ENCODE measurements at places on chromosomes 7 and 10.

GRCh38 chr10:97321804-97322190, 2.7 kb downstream of the FRAT1 start:
- DNase-seq = no peak

DNA sequence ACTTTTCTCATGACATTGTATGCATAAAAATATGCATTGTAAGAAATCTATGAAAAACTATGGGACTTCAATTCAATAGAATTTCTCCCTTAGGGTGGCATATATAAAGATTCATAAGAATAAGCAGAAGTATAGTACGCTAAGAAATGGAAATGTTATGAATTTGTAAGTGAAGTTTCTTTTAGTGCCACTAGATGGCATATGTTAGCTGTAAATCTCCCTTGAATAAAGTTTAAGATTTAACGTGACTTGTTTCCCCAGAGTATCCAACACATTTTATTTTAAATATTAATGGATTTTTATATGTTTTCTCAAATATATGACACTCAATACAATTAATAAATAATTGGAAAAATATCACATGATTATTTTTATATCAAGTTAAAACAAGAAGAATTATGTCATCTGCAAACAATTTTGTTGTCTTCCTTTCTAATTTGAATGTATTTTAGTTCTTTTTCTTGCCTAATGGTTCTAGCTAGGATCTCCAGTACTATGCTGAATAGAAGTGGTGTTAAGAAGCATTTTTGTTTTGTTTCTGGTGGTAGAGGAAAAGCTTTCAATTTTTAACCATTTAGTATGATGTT, 287.2 kb downstream of the HGF start:
- DNase-seq = no peak

- DNase-seq = no peak
Observed at GRCh38 chr10:69359594-69359993, 57.1 kb downstream of the TACR2 start.

DNA sequence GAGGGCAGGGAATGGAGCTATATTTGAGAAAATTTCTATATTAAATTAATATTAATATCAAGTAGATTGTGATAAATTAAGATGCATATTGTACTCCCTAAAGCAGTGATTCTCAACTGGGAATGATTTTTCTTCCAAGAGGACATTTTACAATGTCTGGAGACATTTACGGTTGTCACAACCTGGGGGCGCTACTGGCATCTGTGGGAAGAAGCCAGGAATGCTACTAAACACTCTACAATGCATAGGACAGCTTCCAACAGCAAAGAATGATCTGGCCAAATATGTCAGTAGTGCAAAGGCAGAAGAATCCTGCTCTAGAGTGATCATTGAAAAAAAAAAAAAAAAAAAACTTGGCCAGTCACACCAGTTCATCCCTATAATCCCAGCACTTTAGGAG, 100.0 kb downstream of the LSM5 start:
- no peak for DNase-seq

GRCh38 chr10:123470336-123470921, 195.7 kb upstream of the GPR26 start:
- no peak for DNase-seq

GRCh38 chr10:60139798-60140566, 233.6 kb upstream of the CCDC6 start:
- DNase-seq = no peak

- DNase-seq = peak; percentile 34
Observed at GRCh38 chr7:90119178-90119971, 34.9 kb upstream of the STEAP1 start.

DNA sequence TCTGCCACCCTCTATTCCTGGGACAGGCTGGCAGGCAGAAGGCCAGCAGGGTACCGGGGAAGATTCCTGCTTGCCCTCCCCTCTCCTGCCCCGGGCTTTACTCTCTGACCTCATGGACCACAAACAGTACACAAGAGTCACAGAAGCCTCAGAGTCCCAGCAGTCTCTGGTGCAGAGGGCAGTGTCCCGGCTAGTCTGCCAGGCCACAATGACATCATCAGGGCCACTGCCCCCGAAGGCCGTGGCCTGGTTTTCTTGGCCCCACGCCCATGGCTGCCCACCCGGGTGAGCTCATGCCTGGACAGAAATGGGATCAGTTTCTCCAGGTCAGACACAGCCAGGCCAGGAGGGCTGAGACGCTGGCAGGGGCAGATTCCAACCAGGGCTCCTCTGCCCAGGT, 91.9 kb downstream of the MYL10 start:
- no peak for DNase-seq

DNA sequence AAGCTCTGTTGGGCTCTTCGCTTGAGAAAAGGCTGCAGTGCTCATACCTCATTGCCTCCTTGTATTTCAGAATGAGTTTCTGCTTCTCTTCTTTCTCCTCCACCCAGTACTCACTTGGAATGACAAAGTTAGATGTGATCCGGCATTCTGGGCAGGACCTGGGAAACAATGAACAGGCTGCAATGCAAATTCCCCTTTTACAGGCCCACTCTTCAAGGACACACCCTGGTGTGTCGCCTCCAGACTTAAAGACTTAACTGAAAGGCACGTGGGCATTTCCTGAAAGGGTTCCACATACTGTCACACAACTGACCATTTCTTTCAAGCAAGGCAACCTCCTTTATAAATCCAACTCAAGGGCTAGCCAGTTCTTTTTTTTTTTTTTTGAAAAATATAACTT, 23.6 kb downstream of the MKRN1 start:
- DNase-seq = no peak

- DNase-seq = no peak
Observed at GRCh38 chr7:46557295-46557711, 636.2 kb upstream of the IGFBP3 start.

GRCh38 chr7:87047-87446, 105.3 kb upstream of the FAM20C start:
- DNase-seq = no peak

DNA sequence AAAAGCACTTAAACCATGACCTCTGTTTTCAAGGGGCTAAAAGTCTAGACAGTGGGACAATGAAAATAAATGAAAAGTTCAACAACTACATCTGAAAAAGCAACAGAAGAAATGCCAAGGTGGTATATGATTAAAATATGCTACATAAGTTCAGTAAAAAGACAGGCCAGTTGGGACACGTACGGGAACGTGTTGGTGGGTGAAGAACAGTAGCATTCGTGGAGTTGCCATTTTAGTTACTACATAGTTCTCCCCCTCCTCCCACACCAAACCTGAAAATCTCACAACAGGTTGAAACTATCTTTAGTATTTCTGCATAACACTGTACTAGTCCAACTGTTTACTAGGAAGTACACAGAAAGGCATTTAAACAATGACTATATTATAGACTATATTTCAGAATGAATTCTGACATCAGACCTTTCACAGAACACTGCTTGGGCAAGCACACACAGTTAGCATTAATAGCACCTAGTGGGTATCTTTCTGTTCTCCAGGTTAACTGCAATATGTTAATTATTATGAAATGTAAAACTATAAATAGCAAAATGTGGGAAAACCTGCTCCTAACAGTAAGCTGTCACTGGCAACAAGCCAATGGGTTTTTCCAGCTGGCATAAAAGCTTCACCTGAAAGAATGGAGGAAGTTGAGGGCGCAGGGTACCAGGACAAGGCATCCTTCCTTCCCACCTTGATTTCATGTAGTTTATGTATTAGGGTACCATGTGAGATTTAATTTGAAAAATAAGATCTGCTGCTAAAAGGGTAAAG, 135.0 kb downstream of the STRA8 start:
- no peak for DNase-seq

DNA sequence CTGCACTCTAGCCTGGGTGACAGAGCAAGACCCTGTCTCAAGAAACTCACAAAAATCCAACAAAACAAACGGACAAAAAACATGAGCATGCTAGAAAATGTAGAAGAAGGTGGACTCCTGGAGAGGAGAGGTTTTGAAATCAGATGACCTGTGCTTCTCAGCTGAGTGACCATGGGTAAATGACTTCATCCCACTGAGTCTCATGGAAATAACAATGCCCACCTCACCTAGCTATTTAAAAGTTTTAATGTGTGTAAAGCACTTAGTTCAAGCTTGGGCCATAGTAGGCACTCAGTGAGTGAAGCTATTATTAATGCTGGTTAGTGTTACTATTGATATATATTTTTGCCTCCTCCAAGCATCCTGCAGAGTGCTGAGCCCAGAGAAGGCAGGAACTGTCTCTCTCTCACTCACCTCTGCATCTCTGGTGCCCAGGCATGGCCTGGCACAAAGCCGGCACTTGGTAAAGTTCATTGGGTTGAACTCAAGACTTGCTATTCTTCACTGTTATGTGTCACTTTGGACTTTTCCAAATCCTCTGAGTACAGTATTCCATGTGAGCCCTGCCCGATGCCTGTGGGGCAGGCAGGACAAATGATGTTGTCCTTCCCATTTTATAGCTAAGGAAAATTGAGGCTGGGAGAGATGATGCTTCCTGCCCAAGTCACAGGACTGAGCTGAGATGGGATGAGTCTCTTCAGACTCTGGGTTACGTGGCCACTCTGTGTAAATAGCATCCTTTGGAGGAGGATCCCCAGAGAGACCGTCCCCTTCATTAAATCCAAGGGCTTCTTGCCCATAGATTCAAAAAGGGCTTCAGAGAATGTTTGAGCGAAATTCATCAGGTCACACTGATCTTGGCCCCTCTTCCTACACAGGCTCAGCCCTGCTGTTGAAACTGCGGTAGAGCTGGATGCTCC, 81.4 kb upstream of the EMX2 start:
- no peak for DNase-seq

GRCh38 chr10:60377955-60378354, 11.7 kb downstream of the ANK3 start:
- DNase-seq = no peak

DNA sequence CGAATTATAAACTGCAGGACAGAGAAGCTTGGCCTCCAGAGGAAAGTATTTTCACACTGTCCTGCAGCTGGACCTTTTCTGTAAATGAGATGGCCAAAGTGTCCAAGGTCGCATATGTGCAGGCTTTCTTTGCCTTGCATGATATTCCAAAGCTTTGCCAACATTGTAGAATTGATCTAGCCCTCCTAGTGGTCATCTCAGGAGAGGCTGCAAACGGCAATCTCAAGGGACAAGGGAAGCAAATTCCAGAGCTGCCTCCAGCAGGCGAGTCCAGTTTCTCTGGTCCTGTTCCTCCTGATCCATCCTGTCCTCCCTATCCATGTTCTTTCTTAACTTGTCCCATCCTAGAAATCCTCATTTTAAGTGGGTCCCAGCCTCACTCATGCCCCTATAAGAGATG, 373.4 kb upstream of the PCDH15 start:
- no peak for DNase-seq

- no peak for DNase-seq
Observed at GRCh38 chr7:109387530-109387929, 817.9 kb downstream of the DNAJB9 start.

DNA sequence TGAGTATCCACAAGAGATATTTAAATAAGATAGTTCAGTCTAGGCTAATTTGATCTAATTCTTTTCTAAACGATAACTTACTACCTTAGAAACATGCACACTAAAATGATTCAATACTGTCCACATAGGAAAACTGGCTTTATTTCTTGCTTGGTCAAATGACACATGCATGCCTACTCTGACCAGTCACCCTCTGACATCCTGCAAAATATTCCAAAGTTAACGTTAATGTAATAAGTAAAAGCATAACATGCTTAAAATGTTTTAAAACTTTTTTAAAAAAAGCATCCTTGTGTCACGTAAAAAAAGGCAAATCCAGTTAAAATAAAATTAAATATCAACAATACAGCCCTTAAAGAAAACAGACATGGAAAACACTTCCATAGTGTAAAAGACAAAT, 70.2 kb downstream of the UBE2H start:
- no peak for DNase-seq

DNA sequence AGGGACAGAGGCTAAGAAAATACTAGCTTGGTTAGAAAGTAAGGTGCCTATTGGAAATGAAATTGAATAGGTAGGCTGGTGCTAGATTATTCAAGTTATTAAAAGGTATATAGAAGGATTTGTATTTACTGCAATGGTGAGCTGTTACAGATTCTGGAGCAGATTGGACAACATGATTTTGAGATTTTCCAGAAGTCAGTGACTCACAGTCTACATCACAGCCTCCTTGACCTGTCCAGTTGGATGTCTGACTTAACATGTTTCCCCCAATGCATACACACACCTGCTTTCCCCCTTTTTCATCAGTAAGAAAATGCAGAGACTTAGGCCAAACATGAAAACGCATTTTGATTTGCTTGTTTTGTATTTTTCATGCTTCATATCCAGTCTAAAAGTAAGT, 33.4 kb downstream of the STARD3NL start:
- no peak for DNase-seq

DNA sequence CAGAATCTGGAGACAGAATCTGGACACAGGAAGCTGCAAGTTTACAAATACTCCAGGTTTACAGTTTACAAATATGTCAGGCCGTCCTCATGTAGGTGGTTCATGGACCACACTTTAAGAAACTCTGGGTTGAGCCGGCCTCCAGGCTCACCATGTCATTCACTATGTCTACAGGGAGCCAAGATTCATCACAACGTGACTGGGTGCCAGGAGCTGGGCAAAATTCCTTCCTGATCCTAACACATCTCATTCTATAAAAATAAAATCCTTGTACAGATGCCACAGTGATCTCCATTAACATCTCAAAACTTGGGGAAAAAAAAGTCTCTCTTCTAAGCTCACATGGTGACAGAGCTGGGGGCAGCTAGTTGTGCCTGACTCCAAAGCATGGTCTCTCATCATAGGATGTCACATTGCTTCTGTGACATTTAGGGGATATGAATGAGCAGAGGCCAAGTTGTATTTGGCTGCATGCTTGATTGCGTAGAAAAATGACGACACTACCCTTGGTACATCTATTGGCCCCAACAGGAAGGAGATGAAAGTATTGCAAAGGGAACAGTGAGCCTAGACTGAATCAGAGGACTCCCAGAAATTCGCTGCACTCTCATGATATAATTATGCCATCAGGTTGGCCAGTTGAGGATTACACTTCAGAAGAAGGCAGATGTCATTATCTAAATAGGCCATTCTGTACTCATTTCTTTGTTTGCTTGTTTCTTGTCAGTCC, 35.9 kb downstream of the MTURN start:
- DNase-seq = no peak

- no peak for DNase-seq
Observed at GRCh38 chr7:81819861-81820260, 50.0 kb upstream of the HGF start.

- DNase-seq = no peak
Observed at GRCh38 chr10:74388801-74389200, 237.8 kb downstream of the ADK start.

GRCh38 chr10:78868456-78868855, 200.3 kb upstream of the ZMIZ1 start:
- DNase-seq = no peak

DNA sequence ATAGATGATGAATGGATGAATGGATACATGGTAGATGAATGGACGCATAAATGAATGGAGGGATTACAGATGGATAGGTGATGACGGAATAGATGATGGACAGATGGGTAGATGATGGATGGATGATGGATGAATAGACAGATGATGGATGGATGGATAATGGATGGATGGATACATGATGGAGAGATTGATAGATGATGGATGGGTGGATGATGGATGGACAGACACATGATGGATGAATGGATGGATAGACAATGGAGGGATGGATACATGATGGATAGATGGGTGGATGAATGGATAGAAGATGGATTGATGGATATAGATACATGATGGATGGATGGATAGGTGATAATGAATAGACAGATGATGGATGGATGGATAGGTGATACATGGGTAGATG, 8.8 kb upstream of the PDGFA start:
- no peak for DNase-seq
